Chondrocyte (in vitro differentiated cells): ENCODE measurements at places on chromosomes 6 and 20. TPM values are rescaled to one million over a fixed set of nuclear protein-coding genes. Genes with fewer than 3 reads are reported as not detected.

The ISM1 gene
- total RNA-seq = 0.31 to 1.2 TPM (median 0.97 TPM) in 3 replicates

The CCDC170 gene
- total RNA-seq = 0.20 to 0.67 TPM (median 0.60 TPM) in 3 replicates

DNA sequence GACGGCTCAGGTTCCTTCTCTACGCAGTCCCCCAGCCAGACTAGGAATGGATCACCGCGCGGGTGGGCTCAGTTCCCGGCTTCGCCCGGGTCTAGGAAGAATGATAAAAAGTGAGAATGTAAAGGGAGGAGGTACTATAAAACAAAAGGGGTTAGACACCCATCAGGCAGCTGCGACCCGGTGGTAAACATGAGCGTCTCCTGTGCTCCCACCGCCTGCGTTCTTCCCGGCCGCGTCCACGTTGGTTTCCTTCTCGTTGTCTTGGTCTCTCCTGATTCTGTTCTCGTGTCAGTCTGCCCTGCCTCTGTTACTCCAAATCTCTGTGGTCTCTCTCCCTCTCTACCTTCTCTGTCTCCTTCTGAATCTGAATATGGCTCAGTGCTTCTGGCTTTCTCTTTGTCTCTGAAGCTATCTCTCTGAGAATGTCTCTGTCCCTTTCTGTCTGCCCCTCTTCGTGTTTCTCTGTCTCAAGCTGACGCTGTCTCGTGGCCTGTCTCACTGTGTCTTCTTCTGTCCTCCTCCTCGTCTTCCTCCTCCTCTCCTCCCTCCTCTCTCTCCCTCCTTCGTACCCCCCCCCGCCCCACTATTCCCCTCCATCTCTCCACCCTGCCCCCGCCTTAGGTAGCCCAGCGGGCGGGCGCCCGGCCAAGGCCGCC is 41.6 kb upstream of the FOXP4 start:
- peak overlapping the region; percentile 51 for H3K4me3 ChIP-seq
- peaks cover 31% of the 10 kb centered on the region for H3K4me1 ChIP-seq
- H3K27me3 ChIP-seq = peaks cover 8% of the 10 kb centered on the region
- H3K27ac ChIP-seq = peak overlapping the region; percentile 67
- H3K36me3 ChIP-seq = no peaks in the 10 kb centered on the region

DNA sequence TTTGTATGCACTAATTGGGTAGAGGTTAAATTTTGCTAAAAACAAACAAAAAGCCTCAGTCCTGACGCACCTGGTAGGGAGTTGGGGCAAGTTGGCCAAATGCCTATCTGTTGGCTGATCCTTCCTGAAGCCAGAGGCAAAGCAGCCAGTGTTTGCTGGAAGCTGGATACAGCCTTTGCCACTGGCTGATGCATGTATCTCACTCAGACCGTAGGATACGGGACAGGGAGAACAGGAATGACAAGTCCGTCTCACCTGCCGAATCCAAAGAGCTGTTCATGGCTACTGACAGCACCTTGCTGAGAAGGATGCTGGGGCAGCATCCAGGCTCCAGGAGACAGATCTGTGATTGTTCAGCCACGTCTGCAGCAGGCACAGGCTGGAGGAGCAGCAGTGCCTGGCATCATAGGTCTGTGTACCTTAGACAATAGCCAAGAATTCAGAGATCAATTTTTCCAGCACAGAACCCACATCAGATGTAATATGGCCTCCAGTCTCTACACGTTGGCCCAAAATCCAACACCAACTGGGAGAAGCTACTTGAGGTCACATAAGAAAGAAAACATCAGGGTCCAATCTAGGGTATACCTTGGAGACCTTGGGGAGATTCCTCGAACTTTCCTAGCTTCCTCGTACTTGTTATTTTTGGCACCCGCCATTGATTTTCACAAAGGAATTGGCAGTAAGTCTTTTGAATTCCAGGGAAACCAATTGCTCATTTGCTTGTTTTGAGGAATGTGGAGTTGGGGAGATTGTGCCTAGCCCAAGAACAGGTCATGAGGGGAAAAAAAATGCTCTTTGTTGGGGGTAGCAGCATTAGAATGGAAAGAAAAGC is 108.5 kb upstream of the ARMC2 start:
- peaks cover 73% of the 10 kb centered on the region for H3K4me1 ChIP-seq
- H3K36me3 ChIP-seq = no peaks in the 10 kb centered on the region
- H3K27me3 ChIP-seq = no peaks in the 10 kb centered on the region
- DNase-seq = no peak
- H3K4me3 ChIP-seq = no peak overlapping the region

GRCh38 chr20:46021361-46022359 is 7.4 kb upstream of the SLC12A5 start:
- no peaks in the 10 kb centered on the region for H3K36me3 ChIP-seq
- H3K27ac ChIP-seq = no peak overlapping the region
- H3K4me1 ChIP-seq = peaks cover 6% of the 10 kb centered on the region
- H3K27me3 ChIP-seq = peaks cover 66% of the 10 kb centered on the region
- DNase-seq = no peak

- H3K27me3 ChIP-seq = no peaks in the 10 kb centered on the region
- no peaks in the 10 kb centered on the region for H3K36me3 ChIP-seq
- H3K27ac ChIP-seq = peak overlapping the region; percentile 83
- H3K4me1 ChIP-seq = peaks cover 32% of the 10 kb centered on the region
Observed at GRCh38 chr20:53872561-53873229, 197.7 kb downstream of the BCAS1 start.

DNA sequence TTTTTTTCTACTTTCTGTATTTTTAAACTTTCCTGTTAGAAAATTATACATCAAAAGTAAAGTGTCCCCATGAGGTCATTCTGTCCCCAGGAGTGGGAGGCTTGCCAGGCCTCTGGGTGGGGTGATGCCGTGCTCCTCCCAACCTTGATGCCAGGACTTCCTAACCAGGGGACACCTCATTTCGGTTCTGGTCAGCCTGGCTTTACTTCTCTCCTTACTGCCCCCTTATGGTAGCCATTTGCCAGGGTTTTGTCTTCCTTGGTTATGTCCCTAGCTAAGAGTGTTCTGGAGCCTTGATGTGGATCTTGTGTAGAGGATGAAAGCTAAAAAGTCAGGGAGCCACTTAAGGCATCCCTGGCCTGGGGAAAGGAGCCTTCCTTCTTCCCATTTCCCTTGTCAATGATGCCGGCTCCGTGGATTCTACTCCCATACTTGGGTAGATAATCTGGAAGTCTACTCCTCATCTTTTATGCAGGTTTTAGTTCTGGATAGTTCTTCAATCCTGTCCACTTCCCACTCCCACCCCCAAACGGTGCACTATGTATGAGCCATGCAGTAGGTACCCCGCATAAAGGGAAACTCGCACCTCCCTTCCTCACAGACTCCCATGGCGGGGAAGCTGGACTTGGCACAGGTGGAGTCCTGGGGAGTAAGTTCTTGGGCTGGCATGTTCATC is 164.1 kb upstream of the SALL4 start:
- no peak overlapping the region for H3K4me3 ChIP-seq
- no peak for DNase-seq
- no peaks in the 10 kb centered on the region for H3K27me3 ChIP-seq
- H3K27ac ChIP-seq = no peak overlapping the region

GRCh38 chr6:5510331-5511133 is 249.2 kb downstream of the FARS2 start:
- peaks cover 3% of the 10 kb centered on the region for H3K4me1 ChIP-seq
- no peak overlapping the region for H3K4me3 ChIP-seq
- no peaks in the 10 kb centered on the region for H3K27me3 ChIP-seq
- no peaks in the 10 kb centered on the region for H3K36me3 ChIP-seq
- H3K27ac ChIP-seq = no peak overlapping the region
- no peak for DNase-seq

DNA sequence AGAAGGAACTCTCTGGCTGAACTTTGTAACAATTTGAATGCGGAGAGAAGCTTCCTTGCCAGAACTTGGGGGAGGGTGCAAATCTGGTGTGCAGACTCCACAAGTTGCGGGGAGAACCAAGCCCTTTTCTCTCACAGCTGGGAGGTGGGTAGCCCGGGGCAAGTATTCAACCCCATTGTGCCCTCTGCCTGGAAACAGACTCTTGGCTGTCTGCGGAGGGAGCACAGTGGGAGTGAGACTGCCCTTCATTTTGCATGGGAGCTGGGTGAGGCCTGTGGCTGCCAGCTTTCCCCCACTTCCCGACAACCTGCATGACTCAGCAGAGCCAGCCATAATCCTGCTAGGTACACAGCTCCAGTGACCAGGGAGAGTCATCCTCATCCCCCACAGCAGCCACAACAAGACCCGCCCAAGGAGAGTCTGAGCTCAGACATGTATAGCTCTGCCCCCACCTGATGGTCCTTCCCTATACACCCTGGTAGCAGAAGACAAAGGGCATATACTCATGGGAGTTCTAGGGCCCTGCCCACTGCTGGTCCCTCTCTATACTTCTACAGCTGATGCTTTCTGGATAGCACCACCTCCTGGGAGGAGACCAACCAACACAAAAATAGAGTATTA is 29.4 kb upstream of the TPD52L1 start:
- H3K27me3 ChIP-seq = no peaks in the 10 kb centered on the region
- peaks cover 27% of the 10 kb centered on the region for H3K4me1 ChIP-seq
- peak overlapping the region; percentile 33 for H3K4me3 ChIP-seq
- H3K36me3 ChIP-seq = no peaks in the 10 kb centered on the region

GRCh38 chr6:77136086-77136485 is 327.2 kb downstream of the HTR1B start:
- no peaks in the 10 kb centered on the region for H3K36me3 ChIP-seq
- no peak overlapping the region for H3K27ac ChIP-seq
- no peak overlapping the region for H3K4me3 ChIP-seq
- no peak for DNase-seq
- H3K27me3 ChIP-seq = no peaks in the 10 kb centered on the region
